HCT116 (cell line): ENCODE measurements at places on chromosomes 3 and 15. TPM values are rescaled to one million over a fixed set of nuclear protein-coding genes. Genes with fewer than 3 reads are reported as not detected.

DNA sequence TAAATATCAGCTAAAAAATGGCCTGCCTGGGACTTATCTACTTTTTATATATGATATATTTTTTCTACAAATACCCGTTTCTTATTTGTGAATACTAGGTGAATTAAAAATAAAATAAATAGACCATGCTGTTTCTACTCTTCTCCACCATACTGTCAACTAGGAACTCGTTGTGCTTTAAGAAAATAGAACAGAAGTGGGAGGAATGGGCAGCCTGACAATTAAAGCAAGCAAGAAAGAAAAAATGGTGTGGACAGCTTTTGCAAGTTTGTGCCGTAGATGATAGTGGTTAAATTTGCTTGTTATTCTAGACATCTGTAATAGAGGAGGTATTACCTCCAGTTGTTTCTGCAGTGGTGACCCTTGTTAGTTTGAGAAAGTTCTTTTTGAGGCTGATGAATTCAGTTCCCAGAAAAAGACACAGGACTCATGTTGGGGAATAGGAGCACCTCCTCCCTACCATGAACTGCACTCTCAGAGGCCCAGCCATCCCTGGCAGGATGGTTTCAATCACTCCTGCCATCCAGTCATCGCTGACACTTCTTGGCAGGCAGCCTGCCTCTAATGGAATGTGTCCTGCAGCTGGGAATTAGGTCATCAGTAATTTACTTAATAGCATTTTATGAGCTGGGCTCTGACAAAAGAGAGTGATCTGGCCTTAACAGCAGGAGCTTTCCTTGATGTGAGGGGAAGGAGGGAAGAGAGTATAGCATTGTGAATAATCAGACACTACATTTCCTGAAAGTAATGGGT, 105.0 kb upstream of the GAP43 start:
- peak; percentile 19 for DNase-seq

DNA sequence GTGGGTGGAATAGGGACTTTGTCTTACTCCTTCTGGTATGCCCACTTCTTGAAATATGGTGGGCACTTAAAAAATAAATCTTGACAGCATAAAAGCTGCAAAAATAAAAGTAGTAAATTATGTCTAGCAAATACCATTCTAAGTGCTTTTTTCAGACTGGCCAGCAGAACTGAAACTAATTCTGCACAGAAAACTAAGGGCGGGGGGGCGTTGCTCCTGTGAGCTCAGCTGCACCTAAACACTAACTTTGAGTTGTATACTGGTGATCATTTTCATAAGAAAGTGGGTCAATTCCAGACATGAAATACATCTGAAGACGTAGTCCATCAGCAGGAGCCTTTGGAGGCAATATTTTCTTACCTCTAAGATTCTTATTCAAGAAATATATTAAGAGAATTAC, 114.8 kb downstream of the WDR76 start:
- DNase-seq: no peak

GRCh38 chr15:38843736-38844590, 279.3 kb upstream of the RASGRP1 start:
- no peak for DNase-seq

GRCh38 chr15:64883997-64884511, 27.6 kb upstream of the ANKDD1A start:
- no peak for DNase-seq

DNA sequence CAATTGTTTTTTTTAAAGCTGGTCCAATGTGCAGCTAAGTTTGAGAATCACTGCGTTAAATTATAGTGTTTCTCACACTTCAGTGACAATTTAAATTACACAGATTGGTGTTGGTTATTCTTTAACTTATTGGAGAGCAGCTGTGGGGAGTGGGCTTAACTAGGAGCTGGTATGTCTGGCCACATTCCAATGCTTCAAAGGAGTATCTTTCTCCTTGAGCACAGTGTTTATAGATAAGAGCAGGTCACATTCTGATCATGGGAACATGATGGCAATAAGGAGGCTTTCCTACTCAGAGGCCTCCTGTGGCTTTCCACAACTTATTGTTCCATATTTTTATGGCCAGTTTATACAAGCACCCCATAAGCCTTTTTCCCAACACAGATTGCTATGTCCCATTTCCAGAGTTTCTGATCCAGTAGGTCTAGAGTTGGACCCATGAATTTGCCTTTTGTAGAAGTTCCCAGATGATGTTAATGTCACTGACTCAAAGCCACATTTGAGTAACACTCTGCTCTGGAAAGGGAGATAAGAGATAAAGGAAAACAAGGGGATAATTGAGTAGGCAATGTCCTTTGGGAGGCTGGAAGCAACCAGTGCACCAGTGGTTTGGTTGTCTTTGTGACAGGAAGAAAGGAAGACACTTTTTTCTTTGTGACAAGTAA, 33.0 kb upstream of the PLSCR4 start:
- no peak for DNase-seq

DNA sequence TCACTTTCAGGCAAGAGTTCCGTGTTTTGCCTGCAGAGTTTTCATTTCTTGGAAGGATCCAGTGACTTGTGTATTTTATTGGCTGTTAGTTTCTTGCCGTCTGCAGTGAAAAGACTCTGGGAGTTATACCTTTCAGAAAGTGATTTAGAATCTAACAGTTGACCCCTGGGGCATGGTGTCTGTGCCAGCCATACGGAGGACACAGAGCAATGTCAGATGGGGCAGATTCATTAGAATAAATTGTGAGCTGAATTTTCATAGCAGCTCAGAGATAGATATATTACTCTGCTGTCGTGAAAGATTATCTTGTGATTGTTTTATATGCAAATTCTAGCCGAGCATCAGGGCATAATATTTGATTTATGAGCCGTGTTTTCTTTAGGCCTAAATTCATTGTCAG, 131.6 kb downstream of the SV2B start:
- no peak for DNase-seq

DNA sequence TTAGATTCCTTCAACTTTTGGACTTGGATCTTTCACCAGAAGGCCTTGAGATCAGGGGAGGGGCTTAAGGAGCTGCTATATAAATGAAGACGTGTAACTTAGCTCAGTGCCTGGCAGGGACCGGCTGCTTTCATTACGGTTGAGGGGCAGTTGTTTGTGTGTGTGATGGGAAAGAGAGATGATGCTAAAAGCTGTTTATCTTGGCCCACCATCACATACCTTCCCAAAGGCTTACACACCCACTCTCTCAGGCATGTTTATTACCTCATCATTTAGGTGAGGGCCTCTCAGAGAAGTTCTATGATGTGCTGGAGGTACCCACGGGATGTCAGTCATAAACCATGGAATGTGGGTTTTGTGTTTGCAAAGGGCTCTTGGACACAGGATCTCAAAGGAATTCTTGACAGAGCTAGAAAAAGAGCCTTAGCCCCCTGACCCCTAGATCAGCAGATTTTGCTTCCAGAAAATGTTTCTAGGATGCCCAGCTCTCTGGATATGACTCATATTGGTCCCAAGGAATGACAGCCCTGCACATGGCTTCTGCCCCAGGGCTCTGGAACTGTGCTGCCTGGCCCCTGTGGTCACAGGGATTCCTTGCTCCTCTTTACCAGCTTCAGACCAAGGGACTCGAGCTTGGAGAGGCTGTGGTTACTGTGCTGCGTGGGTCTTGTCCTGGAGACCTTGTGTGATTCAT, 15.9 kb upstream of the SMAD3 start:
- DNase-seq: no peak

DNA sequence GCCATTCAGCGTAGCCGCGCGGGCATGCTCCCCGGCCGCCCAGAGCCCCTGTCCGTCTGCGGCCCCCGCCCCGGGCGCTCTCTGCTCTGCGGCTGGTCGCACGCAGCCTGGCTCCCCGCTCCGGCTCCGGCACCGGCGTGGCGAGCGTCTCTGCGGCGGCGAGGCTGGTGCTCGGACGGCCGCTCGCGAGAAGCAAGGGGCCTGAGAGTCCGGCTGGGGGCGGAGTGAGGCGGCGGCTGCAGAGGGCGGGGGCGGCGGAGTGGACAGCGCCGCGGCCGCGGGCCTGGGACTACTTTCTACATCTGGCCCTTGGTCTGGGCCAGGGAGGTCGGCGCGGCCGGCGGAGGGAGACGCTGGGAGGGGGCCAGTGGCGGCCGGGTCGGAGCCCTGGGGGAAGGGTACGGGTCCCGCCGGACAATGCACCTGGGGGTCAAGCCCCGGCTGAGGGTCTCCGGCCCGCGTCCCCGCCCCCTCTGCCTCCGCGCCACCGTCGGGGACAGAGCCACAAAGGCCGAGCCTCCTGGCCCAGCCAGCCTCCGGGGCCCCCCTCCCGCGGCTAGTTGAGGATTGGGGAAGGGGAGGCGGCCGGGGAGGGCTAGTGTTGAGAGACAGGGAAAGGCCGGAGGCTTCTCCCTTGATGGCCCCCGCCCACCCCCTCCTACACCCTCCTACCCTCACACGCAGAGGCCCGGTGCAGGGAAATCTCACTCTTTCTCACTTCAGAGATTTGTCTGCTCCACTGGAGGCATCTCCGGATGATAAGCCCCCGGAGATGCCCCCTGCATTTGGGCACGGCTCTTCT, at the start of gene PRTG:
Gene PRTG (minus strand): TSS at position 226 of the 802 bp plus-strand sequence. CDS start 221 bp downstream, at position 5.
- DNase-seq: no peak

DNA sequence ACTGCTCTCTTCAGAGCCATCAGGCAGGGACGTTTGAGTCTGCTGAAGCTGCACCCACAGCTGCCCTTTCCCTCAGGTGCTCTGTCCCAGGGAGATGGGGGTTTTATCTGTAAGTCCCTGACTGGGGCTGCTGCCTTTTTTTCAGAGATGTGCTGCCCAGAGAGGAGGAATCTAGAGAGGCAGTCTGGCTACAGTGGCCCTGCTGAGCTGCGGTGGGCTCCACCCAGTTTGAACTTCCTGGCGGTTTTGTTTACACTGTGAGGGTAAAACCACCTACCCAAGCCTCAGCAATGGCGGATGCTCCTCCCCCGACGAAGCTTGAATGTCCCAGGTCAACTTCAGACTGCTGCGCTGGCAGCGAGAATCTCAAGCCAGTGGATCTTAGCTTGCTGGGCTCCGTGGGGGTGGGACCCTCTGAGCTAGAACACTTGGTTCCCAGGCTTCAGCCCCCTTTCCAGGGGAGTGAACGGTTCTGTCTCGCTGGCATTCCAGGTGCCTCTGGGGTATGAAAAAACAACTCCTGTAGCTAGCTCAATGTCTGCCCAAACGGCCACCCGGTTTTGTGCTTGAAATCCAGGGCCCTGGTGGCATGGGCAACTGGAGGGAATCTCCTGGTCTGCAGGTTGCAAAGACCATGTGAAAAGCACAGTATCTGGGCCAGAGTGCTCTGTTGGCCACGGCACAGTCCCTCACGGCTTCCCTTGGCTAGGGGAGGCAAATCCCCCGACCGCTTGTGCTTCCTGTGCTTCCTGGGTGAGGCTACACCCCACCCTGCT, 21.1 kb upstream of the ST6GAL1 start:
- no peak for DNase-seq

GRCh38 chr15:66006986-66007385, 137.7 kb downstream of the RAB11A start:
- no peak for DNase-seq

- DNase-seq: no peak
Observed at GRCh38 chr3:14920536-14920935, 26.8 kb upstream of the NR2C2 start.

DNA sequence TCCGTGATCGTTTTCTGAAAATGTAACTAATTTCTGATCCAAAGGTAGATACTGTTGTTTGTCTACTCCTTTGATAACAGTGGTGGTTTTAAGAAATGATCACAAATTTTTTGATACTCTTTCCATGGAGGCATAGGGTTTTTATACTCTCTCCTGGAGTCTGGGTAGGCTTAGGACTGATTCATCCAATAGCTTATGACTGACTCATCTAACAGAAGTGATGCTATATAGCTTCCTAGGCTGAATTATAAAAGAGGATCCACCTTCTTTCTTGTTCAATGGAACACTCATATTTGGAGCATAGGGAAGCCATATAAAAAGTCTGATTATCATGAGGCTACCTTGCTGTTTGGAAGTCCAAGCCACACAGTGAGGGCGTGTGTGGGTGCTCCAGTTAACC, 84.3 kb downstream of the CHST2 start:
- no peak for DNase-seq

- no peak for DNase-seq
Observed at GRCh38 chr3:64163755-64164148, 61.5 kb downstream of the PRICKLE2 start.

DNA sequence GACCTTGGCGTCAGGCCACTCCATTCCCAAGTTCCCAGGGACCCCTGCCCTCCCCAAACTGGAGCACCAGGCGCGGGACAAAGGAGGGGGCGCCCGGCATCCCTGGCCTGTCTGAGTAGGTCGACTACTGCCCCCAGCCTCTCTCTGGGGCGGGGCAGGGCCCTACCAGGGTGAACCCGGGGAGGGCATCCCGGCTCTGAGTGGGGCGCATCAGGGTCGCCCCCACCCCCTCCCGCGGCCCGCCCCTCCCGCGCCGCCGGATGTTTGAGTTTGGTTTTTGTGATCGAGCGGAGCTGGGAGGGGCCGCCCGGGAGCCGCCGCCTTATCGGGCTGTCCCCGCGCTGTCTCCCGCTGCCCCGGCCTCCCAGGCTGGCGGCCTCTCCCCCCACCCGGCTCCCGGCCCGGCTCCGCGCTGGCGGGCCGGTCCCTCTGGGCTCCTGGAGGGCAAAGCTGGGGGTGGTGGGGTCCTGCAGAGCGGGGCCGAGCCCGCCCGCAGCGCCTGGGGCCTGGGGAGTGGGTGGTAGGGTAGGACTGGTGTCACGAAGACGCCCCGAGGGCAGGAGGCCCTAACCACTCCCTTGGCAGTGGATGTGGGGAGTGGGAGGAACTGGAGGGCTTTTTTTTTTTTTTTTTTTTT, 47.2 kb upstream of the SMAD6 start:
- DNase-seq: no peak

FOXB1 gene
- not detected for total RNA-seq

OGG1 gene
- 16.3 TPM for total RNA-seq

RBP2 gene
- total RNA-seq: not detected

SATB1 gene
- total RNA-seq: 2.7 TPM
